NCI-H146 (cell line): ENCODE measurements at places on chromosomes 2 and 18.

GRCh38 chr2:237702441-237703391 lies 75.3 kb downstream of the LRRFIP1 start:
- no peak for DNase-seq

DNA sequence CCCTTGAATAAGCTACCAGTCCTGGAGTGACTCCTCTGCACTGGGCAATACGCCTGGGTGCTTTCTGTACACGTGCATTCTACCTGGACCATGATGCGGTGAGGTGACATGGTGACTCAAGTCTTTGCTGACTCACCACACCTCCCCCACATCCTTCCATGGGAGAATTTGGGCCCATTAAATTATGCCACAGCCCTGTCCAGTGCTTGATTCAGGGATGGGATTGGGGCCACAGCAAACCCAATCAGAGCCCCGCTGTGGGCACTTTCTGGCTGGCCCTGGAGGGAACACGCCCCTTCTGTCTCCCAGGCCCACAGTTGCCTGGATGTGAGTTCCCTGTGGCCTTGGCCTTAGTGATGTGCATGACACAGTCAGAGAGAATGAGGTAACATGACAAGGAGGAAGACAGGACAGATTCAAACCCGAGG lies 86.9 kb downstream of the LRRC30 start:
- no peak for DNase-seq

DNA sequence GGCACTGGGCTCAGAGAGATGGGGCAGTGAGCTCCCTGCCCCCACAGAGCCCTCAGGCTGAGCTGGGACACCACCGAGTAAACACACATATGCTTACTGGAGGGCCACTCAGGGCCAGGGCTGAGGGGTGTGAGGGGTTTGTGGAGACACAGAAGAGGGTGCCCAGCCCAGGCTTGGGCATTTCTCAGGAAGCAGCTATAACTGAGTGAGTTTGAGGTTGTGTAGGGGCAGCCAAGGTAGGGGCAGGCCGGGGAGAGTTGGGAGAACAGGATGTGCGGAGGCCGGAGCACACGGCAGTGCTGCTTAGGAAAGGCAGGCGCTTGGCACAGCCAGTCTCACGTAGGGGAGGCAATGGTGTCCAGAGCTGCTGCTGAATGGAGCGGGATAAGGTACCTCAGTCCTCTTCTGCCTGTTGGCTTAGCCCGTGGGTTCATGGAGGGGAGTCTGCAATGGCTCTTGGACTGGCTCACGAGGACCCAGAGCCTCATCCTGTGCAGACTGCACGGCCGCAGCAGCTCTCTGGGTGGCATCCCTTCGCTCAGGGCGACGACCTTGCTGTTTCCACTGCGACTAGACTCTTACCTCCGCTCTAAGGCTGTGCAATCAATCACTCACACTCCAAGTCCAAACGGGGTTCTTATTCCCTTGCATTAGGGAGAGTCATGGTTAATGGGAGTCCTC lies 466.1 kb upstream of the HS6ST1 start:
- DNase-seq, result no peak

DNA sequence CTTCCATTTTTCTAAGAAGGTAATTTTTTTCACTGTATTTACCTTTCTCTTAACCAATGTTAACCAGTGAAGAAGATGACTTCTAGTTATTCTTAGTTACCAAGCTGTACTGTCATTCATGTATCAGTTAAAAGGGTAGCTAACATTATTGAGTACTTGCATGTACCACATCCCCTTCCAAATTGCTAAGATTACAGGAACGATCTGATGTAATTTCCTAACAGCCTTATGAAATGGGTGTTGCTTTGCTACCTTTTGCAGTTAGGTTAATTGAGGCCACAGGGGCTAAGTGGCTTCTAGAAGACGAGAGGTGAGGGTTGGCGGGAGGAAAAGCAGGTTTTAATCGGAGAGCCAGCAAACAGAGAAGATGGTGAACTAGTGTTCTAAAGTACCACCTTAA lies 1.8 kb upstream of the SULT6B1 start:
- DNase-seq, result no peak

GRCh38 chr2:19377717-19378116 lies 19.3 kb upstream of the OSR1 start:
- DNase-seq, result no peak

DNA sequence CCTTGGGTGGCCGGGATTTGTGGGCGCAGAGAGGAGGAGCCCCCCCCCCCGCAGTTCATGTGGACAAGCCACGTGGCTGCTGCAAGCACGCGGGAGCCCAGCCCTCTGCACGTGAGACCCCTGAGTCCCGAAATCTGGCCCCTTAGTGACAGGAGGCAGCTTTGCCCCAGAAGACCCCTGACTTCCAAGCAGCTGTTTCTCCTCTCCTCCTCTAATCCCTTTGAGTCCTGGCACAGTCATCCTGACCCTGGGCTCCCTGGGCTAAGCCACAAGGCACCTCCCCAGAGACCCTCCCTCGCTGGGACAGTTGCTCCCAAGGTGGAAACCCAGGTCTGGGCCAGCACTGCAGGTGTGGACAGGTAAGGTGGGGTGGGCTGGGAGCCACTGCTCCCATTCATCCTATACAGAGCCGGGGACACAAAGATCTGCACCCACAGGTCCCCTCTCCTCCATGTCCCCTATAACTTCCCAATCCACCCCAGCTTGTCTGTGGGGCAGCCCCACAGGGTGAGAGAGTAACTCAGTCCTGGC lies 923 bp downstream of the TEKT4 start:
- no peak for DNase-seq

GRCh38 chr2:30106543-30106942 lies 40.3 kb upstream of the YPEL5 start:
- DNase-seq, result no peak

GRCh38 chr2:20573620-20574422 lies 77.1 kb downstream of the HS1BP3 start:
- DNase-seq, result no peak

DNA sequence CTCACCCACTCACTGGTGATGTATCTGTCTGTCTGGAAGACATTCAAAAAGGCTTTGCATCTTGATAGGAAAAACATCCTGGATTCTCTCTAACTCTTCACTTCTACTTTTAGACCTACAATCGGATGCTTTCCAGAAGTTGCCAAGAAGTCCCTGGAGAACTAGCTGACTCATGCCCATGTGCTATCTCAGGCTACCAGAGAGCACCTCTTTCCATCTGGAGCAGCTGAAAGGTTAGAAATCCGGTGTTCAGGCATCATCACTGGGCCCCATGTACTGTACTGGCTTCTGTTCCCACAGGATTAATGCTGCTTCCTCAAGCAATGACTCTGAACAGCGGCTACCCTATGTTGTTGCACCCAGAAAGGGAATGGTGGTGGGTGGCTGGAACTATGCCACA lies 259.0 kb downstream of the NBAS start:
- no peak for DNase-seq

GRCh38 chr2:202613479-202613878 lies 21.3 kb upstream of the FAM117B start:
- no peak for DNase-seq

DNA sequence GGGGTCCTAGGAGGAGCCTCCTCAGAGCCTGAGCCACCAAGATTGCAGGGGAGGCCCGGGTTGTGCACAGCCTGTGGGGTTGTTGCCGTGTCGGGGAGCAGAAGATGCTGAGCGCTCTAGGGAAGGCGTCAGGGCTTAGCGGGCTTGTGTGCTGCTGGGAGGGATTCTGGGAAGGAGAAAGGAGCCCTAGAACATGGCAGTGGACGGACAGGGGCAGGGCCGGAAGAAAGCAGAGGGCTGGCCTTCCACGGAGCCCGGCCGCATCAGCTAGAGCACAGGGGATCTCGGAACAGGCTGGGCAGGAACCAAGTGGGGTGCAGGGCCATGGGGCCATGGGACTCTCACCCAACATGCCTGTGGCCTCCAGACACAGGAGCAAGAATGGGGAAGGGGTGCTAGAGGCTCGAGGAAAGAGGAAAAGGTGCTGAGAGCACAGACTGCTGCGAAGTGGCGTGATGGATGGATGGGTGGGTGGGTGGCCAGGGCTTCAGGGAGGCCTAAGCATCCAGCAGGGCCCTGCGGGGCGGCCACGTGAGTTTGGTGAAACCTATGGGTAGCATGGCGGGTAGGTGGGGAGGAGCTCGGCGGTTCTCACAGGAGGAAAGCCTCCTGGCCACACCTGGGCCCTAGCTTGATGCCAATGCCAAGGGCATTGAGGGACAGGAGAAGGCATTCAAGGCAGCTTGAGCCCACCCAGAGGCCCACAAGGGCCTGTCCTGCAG lies 35.8 kb downstream of the MTERF4 start:
- no peak for DNase-seq

DNA sequence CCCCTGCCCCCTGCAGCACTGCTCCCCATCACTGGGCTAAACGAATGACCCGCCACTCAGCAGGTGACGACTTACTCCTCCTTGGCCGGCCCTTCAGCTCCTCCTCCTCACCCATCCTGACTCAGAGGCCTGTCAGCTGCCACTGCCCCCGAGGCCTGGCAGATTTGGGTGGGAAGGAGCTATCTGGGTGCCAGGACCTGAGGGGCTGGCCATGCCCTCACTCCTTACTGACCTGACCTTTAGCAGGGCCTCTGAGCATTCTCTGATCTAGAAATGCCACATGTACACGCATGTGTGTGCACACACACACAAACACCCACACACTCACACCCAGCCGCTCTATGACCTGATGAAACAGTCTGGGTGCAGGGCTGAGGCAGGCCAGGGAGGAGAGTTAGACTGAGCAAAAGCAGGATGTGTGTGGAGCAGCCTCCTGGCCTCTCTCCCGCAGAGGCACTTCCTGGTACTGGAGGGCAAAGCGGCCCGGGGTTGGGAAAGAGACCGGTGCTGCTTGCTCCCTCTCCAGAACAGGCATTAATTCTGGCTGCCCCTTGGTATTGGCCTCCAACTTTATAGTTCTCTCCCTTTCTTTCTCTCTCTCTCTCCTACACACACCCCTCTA lies 68.0 kb downstream of the ZFP36L2 start:
- DNase-seq, result no peak

DNA sequence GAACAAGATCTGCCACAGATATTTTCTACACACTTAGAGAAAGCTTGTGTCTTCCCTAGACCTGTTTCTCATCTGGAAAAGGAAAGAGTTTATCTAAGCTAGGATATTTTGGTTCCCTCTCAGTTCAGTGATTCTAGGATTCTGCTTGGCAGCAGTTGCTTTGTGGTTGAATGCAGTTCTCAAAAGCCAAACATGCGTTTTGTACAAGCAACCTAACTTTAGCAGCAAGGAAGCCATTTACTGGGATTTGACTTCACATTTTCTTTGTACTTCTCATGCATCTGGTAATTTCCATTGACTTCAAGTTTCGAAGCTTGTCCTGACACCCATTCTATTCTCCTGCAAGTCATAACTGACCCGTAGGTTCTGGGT lies 33.3 kb downstream of the VSNL1 start:
- no peak for DNase-seq
